ENCODE measurements at places on chromosomes 6 and 20. TPM values are rescaled to one million over a fixed set of nuclear protein-coding genes. Genes with fewer than 3 reads are reported as not detected.

GRCh38 chr6:41747256-41748101 lies at the start of gene PGC:
TSS of gene PGC (minus strand) at chr6:41747397. CDS start at chr6:41747334, 63 bp downstream.
- H3K27me3 ChIP-seq: no peaks in the 10 kb centered on the region
- DNase-seq: no peak
- no peak within 1 kb of the TSS for H3K4me3 ChIP-seq
- H3K4me1 ChIP-seq: no peaks in the 10 kb centered on the region
- H3K36me3 ChIP-seq: no peaks in the 10 kb centered on the region

Gene C6orf89
- 27.1 TPM for total RNA-seq

- no peak overlapping the region for H3K27ac ChIP-seq
- no peaks in the 10 kb centered on the region for H3K4me1 ChIP-seq
- no peaks in the 10 kb centered on the region for H3K36me3 ChIP-seq
- no peak for DNase-seq
These were observed 28.8 kb upstream of the CCDC167 start for GRCh38 chr6:37528541-37528940.

DNA sequence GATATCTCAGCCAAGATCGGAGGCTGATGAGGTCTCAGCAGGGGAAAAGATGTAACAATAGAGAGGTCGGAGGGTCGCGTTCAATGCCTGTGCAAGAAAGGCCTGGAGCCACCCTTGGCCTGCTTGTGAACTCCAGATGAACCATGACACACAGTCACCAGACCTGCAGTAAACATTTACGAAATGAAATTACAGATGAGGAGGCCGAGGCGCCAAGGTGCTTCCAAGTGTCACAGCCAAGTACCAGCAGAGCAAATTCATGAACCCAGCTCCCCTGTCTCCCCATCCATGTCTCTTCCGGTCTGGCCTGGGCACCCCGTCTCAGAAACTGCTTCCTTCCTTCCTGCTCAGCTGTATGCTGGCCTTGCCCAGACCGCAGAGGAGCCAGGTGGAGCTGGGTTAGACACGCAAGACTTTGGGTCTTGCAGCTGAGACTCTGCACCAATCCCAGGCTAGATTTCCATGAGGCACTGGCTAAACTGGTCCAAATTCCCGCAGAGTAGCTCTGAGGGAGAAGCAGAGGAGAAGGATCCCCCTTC lies 48.1 kb downstream of the CHMP4B start:
- H3K36me3 ChIP-seq: no peaks in the 10 kb centered on the region
- no peak overlapping the region for H3K4me3 ChIP-seq
- H3K27ac ChIP-seq: no peak overlapping the region
- peak; percentile 27 for DNase-seq
- no peaks in the 10 kb centered on the region for H3K27me3 ChIP-seq

Gene NCR2
- not detected for total RNA-seq

Gene FAM83C
- not detected for total RNA-seq

Gene TXLNB
- total RNA-seq: 1.7 TPM

DNA sequence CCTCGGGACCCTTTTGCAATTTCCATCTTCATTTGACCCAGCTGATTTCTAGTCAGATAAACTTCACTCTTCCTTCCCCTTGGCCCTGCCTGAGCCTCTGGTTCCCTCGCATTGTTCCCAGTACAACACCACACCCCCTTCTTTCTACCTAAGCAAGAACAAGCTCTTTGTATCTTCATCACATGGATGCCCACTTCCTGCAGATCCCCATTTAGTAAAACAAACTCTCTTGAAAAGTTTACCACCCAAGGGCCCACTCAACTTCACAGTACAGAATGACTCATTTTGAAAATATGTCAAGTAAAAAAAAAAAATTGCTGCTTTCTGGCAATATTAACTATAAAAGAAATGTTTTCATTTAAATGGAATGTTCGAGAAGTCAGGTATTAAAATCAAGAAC lies 5.2 kb downstream of the FAXC start:
- H3K4me3 ChIP-seq: no peak overlapping the region
- H3K4me1 ChIP-seq: no peaks in the 10 kb centered on the region
- H3K36me3 ChIP-seq: no peaks in the 10 kb centered on the region
- no peaks in the 10 kb centered on the region for H3K27me3 ChIP-seq
- H3K27ac ChIP-seq: no peak overlapping the region

DNA sequence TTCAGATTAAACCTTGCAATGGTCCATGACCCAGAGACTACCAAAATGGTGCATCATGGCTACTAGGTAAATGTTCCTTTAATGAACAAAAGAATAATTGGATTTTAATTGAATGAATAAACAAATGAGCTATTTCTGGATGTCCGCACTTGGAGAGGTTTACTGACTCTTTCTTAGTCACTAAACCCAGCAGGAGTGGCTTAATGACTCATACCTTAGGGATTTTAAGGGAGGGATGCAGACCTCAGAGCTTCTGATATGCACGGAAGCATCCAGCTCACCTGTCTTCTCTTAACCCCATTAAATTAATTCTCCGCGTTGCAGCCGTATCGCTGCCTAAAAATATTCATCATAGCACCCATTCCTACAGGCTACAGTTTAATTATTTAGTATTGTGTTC lies 970.0 kb upstream of the SLC35B3 start:
- no peaks in the 10 kb centered on the region for H3K27me3 ChIP-seq
- no peak overlapping the region for H3K27ac ChIP-seq
- H3K4me3 ChIP-seq: no peak overlapping the region
- no peaks in the 10 kb centered on the region for H3K36me3 ChIP-seq
- H3K4me1 ChIP-seq: no peaks in the 10 kb centered on the region

DNA sequence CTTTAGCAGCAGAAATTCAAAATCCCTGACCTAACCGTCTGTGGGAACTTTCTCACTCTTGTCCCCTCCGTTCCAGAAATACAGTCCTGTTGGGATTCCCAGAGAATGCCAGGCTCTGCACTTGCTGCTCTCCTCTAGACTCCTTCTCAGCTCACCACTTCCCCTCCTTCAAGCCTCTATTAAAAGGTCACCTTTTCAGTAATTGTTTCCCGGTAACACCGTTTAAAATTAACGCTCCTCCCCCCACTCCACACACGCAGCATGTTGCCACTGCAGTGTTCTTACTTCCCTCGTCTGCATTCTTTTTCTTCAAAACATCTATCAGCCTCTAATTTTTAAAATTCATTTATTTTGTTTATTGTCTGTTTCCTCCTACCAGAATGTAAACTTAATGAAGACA lies 48.6 kb upstream of the LGSN start:
- no peak for DNase-seq
- no peaks in the 10 kb centered on the region for H3K4me1 ChIP-seq
- no peaks in the 10 kb centered on the region for H3K27me3 ChIP-seq

- no peak overlapping the region for H3K4me3 ChIP-seq
- DNase-seq: no peak
- H3K36me3 ChIP-seq: no peaks in the 10 kb centered on the region
These were observed 5.8 kb upstream of the EEF1E1 start for GRCh38 chr6:8108031-8108660.

Gene MOXD1
- 260 TPM for total RNA-seq

Gene MLN
- not detected for total RNA-seq

Gene LRRC73
- total RNA-seq: not detected

Gene RSPH3
- 3.3 TPM for total RNA-seq

DNA sequence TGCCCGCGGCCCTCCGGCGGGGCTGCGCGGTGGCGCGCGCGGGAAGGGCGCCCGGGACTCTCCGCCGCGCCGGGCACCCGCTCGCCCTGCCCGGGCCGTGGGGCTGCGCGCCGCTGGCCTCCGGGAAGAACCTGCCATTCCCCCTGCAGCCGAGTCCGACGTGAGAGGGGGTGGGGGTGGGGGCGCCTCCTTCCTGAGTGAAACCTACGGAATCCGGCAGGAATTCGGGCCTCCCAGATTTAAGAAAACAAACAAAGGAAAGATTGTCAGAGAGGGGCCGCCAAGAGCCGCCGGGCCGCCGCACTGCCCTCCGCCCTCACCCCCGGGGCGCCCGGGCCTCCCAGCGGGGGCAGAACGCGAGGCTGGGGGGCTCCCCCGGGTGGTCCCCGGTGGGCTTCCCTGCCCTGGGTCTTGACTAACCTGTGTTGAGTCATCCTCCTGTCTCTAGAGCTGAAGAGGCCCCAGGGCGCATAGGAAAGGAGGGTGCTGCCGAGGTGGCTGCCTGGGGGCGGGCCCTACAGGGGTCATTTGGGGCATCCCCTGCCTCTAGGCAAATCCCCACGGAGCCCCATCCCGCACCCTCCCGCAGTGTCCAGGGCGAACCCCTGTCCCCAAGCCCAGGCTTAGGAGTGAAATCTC lies 42.2 kb upstream of the FOXP4 start:
- H3K27me3 ChIP-seq: no peaks in the 10 kb centered on the region
- H3K4me3 ChIP-seq: peak overlapping the region; percentile 21
- peak overlapping the region; percentile 98 for H3K27ac ChIP-seq
- peaks cover 12% of the 10 kb centered on the region for H3K4me1 ChIP-seq

DNA sequence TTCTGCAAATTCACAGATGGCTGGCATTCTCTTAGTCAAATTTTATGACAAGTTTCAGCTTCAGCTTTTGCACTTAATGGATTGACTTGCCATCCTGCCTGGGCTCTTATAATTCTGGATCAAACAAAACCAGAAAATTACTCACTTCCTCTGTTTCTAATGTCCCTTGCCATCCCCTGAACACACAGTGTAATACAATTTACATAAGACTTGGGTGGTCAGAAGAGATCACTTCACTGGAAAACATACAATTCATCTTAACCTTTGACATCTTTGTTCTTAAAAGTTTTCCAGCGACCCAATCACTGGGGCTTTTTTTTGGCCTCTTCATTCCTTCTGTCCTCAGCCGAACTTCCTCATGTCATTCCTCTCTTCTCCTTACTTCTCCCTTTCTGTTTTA lies 199.0 kb downstream of the ARHGAP18 start:
- H3K27ac ChIP-seq: no peak overlapping the region
- H3K4me3 ChIP-seq: no peak overlapping the region
- DNase-seq: no peak
- H3K4me1 ChIP-seq: no peaks in the 10 kb centered on the region
- no peaks in the 10 kb centered on the region for H3K27me3 ChIP-seq
- no peaks in the 10 kb centered on the region for H3K36me3 ChIP-seq

Gene MAP7
- total RNA-seq: 0.29 TPM

GRCh38 chr6:26022737-26023136 lies 60.1 kb downstream of the TRIM38 start:
- H3K4me1 ChIP-seq: no peaks in the 10 kb centered on the region
- H3K36me3 ChIP-seq: no peaks in the 10 kb centered on the region
- no peak overlapping the region for H3K4me3 ChIP-seq
- peak overlapping the region; percentile 98 for H3K27ac ChIP-seq

DNA sequence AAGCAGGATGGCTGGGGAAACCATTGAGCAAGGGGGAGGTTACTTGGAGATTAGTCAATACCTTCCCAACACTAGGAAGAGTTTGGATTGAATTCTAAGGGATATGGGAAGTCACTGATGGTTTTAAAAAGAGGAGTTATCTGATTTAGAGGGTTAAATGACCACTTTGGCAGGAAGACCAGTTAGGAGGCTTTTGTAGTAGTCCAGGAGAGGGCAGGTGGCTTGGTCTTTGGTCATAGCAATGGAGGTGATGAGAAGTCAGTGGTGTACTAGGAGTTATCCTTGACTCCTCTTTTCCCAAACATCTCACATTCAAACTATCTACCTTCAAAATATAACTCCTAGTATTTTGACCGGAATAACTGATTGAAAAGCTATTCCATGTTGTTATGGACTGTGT lies 644.1 kb downstream of the UTRN start:
- no peak overlapping the region for H3K4me3 ChIP-seq
- no peak for DNase-seq
- H3K4me1 ChIP-seq: no peaks in the 10 kb centered on the region
- no peaks in the 10 kb centered on the region for H3K27me3 ChIP-seq
- no peaks in the 10 kb centered on the region for H3K36me3 ChIP-seq
- no peak overlapping the region for H3K27ac ChIP-seq

DNA sequence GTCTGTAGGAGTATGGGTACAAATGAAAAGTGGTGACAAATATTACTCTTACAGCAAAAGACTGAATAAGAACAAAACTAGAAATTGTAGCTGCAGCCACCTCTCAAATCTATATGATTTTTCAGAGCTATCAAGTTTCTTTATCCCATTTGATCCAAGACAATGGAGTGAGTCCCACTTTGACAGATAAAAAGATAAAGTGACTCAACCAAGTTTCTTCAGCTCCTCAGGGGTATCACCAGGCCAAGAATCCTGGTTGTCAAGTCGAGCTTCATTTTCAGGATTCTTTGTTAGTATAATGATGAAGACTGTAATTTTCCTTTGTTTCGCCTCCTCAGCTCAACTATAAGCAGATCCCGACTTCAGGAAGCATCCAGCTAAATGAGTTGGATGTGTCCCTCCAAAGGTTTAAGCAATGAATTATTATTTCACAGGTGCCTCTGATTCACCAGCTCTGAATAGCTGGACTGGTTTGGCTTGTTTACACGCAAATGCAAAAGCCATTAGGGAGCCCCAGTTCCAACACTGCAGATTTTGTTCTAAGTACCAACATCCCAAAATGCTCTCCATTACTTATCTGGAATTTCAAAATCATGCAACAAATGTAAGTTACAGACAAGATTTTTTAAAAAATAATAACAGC lies 238.9 kb downstream of the MAFB start:
- no peaks in the 10 kb centered on the region for H3K27me3 ChIP-seq
- no peak overlapping the region for H3K27ac ChIP-seq
- no peaks in the 10 kb centered on the region for H3K36me3 ChIP-seq
- H3K4me3 ChIP-seq: no peak overlapping the region
- DNase-seq: no peak
- H3K4me1 ChIP-seq: no peaks in the 10 kb centered on the region

Gene CDC25B
- 27.4 TPM for total RNA-seq

Gene C6orf118
- not detected for total RNA-seq

Gene HLA-DQA2
- total RNA-seq: 4.4 TPM

- DNase-seq: no peak
- H3K36me3 ChIP-seq: no peaks in the 10 kb centered on the region
- H3K27me3 ChIP-seq: no peaks in the 10 kb centered on the region
- no peak overlapping the region for H3K4me3 ChIP-seq
- no peak overlapping the region for H3K27ac ChIP-seq
These were observed 20.5 kb downstream of the NCR2 start for GRCh38 chr6:41355952-41356351.

- DNase-seq: no peak
- no peaks in the 10 kb centered on the region for H3K27me3 ChIP-seq
- no peaks in the 10 kb centered on the region for H3K36me3 ChIP-seq
- no peaks in the 10 kb centered on the region for H3K4me1 ChIP-seq
- no peak overlapping the region for H3K27ac ChIP-seq
- no peak overlapping the region for H3K4me3 ChIP-seq
These were observed 65.8 kb upstream of the SNRPB2 start for GRCh38 chr20:16664020-16664419.

DNA sequence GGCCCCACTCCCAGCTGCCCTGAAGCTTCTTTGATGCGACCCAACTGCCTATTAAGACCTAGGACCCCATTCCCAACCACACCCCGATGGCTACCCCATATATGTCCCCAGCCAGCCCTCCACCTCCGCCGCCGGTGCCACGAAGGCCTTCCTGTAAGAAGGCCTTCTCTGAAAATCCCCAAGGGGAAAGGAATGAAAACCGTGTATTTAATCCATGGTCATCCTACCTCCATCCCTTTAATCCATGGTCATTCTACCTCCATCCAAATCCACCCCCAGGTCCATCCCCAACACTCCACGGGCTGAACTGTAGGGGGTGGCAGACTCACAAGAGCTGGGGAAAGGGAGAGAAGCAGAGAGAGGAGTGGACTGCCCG lies 545 bp upstream of the VSX1 start:
- DNase-seq: no peak
- no peaks in the 10 kb centered on the region for H3K36me3 ChIP-seq
- no peaks in the 10 kb centered on the region for H3K4me1 ChIP-seq
- no peak overlapping the region for H3K27ac ChIP-seq

- no peaks in the 10 kb centered on the region for H3K27me3 ChIP-seq
- peak overlapping the region; percentile 74 for H3K27ac ChIP-seq
- no peaks in the 10 kb centered on the region for H3K4me1 ChIP-seq
- no peak for DNase-seq
- no peaks in the 10 kb centered on the region for H3K36me3 ChIP-seq
- no peak overlapping the region for H3K4me3 ChIP-seq
These were observed 22.4 kb downstream of the PTGIS start for GRCh38 chr20:49545572-49545971.
